Stimulated activated CD4-positive, alpha-beta T cell treated with anti-CD3 and anti-CD28 coated beads, TNF-alpha, amount 100 ng/mL, for 24 hours (primary cell): ENCODE measurements at places on chromosomes 11 and 22.

GRCh38 chr11:78914503-78914902, 339.8 kb upstream of the NARS2 start:
- DNase-seq = no peak

GRCh38 chr11:126464796-126465195, 109.3 kb downstream of the ST3GAL4 start:
- DNase-seq = no peak

DNA sequence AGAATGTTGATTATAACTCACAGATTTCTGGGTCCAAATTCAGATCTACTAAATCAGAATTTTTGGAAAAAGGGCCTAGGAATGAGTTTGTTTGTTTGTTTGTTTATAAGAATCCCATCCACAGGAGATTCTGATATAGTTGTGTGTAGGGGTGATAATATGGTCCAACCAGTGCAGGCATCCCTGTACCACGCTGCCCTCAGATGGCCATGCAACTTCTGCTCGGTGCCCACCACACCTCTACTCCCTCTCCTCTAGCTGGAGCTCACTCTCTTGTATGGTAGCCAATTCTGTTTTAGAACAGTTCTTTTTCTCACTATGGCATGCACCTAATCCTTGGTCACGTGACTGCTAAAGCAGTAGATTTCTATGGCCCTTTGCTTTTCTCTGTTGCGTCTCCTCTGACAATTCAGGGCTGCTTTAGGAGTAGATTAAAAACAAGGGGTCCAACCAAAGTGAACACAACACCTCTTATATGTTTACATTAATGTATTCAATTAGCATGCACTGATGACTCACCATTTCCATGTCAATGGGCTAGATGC, 103.3 kb upstream of the KCNA4 start:
- no peak for DNase-seq

- DNase-seq = no peak
These were observed 157.5 kb downstream of the WNT11 start for GRCh38 chr11:76048763-76049162.

- no peak for DNase-seq
These were observed 32.6 kb downstream of the CAPN1 start for GRCh38 chr11:65214212-65214845.

DNA sequence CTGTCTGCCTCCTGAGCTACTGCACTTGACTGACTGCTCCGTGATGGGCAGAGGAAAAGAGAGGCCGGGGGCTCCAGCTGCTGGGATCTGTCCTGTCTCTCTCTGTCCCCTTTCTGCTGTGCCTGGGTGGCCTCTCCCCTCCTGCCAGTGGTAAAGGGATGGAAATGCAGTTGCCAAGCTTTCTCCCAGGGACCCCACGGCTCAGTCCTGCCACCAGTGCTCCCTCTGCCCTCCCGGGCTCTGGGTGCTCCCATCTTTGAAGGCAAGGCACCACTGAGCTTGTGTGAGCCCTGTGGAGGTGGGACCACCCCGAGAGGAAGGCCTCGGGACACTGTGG, 32.0 kb downstream of the NADSYN1 start:
- no peak for DNase-seq

DNA sequence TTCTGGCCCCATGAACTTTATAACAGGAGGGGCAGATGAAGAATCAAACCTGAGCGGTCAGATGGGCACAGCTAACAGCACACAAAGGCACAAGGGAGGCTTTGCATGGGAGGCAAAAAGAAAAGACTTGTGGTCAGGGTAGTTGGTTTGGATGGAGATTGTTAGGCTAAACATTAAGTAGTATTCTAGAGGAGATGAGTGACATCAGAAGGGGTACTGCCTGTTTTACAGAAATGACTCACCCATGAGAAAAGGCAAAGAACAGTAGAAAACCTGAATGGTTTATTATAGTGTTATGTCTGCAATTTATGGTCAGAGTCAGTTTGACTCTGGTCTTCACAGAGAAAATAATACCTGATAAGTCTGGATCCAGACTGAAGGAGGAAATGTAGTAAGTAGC, 129.8 kb upstream of the KIRREL3 start:
- no peak for DNase-seq

- no peak for DNase-seq
These were observed 37.6 kb downstream of the SYT13 start for GRCh38 chr11:45248501-45249011.

DNA sequence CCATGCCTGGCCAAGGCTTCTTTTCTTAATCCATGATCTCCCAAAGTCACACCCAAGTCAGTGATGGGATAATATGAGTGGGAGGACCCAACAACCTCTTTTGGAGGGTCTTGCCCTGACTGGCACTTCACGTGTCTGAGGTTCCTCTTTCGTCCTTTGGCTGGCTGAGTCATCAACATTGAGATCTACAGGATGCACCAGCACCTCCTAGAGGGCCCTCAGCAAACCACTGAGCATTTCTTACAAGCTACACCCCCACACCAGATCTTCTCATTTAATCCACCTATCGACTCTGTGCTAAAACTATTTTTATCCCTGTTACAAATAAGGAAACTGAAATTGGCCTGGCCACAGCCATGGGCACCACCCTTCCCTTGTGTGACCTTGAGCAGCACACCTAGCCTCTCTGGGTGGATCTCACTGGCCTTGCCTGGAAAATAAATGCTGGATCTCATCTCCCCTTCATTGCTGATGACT, 63.4 kb downstream of the FLI1 start:
- peak; percentile 56 for DNase-seq

DNA sequence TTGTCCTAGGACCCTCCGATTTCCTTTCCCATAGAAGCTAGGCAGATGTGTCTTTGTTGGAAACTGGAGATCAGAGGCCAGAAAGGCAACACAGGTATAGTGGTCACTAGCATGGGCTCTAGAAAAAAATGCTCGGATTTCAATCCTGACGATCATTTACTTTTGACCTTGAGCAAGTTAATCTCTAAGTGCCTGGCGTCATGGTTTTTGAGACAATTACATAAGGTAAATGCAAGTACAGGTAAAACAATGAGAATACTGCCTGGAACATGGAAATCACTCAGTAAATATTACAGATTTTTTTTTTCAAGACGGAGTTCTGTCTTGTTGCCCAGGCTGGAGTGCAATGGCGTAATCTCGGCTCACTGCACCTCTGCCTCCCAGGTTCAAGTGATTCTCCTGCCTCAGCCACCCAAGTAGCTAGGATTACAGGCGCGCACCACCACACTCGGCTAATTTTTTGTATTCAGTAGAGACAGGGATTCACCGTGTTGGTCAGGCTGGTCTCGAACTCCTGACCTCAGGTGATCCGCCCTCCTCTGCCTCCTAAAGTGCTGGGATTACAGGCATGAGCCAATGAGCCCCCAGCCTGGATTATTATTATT, 1.1 kb upstream of the DENND5A start:
- DNase-seq = no peak

- no peak for DNase-seq
These were observed 71.5 kb upstream of the USP47 start for GRCh38 chr11:11770296-11770695.

GRCh38 chr11:119091178-119091577, 6.5 kb downstream of the HMBS start:
- DNase-seq = no peak

DNA sequence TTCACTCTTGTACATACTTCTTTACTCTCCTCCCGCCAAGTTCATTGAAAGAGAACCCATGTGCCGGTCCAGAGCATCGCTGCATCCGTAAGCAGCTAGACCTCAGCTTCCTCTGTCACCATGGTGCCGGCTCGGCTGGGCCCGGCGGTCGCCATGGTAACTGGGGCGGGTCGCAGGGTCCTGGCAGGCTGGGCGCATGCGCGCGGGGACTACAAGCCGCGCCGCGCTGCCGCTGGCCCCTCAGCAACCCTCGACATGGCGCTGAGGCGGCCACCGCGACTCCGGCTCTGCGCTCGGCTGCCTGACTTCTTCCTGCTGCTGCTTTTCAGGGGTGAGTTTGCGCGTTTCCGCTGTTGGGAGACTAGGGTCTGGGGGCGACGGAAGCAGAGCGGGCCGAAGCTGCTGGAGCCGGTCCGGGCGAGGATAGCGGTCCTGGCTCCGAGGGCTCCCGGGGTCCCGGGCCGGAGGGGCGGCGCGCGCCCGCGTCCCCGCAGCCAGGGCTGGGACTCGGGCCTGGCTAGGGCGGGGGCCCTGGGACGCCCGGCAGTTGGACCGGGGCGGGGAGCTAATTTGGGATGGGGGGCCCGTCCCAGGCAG, at the start of gene JAM3:
TSS of gene JAM3 (plus strand) at position 244 of the 597 bp plus-strand sequence. CDS start at position 256, 12 bp downstream.
- DNase-seq = peak; percentile 93

DNA sequence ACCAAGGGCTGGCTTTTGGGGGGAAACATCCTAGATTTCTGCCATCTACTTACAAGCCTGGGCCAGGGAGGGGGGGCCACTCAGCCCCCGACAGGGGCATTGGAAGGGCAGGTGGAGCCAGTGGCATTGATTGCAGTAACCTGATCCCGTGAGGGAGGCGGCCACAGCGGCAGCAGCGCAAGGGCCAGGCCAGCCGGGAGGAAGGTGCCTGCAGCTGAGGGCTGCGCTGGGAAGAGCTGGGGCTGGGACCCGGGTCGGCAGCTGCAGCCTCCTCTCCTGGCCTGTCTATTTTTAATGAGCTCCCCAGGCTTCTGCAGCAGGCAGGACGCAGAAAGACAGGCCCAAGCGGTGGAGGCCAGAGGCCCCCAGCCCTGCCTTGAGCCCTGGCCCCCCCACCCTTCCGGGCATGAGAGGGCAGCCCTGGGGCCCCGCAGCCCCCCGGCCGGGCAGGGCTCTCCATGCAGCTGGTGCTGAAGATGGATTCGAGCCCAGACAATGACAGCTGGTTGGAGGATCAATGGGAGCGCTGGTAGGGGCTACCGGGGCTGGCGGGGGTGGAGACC, 10.6 kb downstream of the FREY1 start:
- DNase-seq = no peak
